GF-D8 (cell line): ENCODE measurements at places on chromosomes 12 and 14.

DNA sequence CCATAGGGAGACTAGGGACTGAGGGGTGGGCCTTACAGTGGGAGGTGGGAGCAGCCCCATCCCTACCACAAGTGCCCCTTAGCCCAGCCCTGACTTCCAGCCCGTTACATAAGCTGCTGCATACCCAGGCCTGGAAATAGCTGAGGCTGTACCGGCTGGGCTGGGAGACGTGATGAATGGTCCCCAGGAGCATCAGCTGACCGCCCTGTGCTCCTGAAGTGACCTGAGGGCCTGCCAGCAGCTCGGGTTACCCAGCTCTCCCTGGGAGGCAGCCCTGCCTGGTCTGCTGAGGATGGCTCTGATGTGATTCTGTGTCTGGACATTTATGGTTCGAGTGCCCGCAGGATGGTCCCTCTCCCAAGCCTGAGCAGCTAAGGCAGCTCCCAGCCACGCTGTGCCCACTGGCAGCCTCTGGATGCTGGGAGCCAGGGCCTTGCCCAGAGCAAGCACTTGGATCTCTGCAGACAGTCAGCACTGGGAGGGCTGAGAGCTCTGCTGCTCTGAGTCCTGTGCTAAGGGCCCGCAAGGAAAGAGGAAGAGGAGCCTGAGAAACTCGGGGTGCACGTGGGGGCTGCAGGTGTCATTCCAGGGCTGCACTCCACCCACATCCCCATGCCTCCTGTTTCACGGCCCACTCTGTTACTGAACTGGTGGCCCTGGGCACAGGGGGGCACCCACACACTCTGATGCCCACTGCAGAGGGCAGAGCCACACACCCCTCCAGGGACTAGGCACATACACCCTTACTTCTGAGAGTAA, 20.5 kb downstream of the TAMALIN start:
- DNase-seq = no peak

DNA sequence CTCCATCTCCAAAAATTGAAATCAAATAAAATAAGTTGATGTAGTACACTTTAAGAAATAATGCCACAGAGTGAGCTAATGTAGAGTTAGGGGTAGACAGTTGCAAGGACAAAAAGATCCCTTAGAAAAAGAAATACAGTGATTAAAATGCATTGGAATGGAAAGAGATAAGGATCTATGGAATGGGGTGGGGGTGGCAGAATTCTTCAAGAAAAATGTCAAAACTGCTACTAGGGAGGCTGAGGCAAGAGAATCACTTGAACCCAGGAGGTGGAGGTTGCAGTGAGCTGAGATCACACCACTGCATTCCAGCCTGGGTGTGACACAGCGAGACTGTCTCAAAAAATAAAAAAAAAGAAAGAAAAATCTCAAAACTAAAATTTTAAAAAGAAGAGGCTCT, 6.5 kb downstream of the OLR1 start:
- no peak for DNase-seq

DNA sequence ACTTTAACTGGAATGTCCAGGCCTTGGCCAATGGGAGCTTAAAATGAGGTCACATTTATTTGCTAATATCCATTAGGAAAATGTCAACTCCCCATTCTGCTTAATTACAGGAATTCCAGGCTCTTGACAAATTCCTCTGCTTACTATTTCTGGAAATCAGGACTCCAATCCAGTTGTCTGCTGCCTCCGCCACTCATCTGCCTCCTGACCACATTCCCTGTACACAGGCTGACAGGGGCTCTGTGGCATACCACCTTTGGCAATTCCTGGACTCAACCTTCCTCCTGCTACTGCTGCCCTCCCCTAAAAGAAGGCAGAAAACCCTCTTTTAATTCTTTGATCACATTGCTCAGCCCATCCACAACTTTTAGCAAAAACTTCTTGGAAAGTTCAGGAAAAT, 37.9 kb downstream of the KICS2 start:
- DNase-seq = no peak

DNA sequence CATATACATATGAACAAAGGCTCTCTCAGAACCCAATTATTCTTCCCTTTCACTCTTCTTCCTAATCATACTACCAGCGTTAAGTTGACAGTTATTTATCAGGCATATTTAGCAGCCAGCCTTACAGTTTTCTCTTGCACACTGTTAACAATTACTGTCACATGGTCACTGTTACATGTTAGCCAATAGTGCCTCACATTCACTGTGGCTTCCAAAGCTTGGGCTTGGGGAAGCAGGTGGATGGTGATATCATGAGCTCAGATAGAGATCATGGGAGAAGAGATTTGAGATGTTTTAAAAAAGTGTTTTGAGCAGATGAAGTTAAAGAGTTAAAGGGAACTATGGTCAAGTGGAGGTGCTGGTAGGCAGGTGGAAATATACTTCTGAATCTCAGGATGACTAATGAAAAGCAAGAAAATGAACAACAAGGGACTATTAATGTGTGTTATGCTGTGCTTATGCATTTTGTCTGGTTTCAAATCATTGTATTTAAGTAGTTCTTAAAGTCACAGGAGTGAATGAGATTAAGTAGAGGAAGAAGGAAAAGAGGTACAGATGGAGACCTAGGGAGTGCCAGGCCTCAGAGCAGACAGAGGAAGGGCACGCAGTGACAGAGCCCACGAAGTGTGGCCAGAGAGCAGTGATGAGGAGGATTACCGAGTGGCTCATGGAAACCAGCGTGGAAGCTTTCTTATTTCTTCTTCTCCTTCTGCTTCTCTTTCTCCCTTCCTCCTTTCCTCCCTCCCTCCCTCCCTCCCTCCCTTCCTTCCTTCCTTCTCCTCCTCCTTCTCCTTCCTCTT, 39.6 kb downstream of the BICD1 start:
- no peak for DNase-seq

GRCh38 chr12:126663304-126664094, 1598.3 kb downstream of the AACS start:
- DNase-seq = no peak

DNA sequence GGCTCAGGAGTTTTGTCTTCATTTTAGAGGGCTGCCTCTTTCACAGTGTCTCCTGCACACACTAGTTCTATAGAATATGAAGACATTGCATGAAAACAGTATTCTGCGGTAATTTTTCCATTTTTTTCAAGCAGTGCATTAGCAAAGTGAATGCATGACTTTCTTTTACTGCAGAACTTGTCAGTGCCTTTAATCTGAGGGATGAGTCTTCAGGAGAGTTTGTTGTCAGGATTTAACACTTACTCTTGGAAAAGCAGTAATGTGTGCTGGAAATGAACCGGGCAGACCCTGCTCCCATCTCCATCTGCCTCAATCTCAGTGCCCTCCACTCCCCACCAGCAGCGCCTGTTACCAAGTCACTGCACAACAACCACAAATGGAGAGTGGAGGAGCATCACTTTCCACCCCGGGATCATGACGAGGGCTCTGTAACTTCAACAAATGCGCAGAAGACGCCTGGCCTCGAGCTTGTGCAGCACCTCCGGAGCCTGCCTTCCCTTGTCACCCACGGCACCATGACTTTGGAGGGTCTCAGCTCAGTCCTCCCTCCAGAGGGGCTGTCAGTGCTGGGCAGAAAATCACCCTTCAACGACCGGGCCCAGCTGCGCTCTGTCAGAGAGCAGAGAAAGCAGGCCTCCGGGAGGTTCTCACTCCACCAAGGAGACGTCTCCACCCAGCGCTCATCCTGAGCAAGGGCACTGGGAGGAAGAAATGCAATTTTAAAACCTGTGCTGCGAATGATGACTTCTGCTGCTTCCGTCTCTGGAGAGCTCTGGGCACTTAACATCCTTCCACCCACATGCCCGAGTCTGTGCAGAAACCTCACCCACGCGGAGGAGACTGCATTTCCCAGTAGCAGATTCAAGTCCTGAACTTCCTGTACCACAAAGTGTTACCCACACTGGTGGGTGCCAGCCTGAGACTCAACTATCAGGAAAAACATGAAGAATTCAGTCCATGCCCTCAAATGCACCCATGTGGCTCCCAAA, 255.7 kb downstream of the ADGRD1 start:
- no peak for DNase-seq

- DNase-seq = no peak
Observed at GRCh38 chr14:32473464-32473855, 144.4 kb downstream of the AKAP6 start.

DNA sequence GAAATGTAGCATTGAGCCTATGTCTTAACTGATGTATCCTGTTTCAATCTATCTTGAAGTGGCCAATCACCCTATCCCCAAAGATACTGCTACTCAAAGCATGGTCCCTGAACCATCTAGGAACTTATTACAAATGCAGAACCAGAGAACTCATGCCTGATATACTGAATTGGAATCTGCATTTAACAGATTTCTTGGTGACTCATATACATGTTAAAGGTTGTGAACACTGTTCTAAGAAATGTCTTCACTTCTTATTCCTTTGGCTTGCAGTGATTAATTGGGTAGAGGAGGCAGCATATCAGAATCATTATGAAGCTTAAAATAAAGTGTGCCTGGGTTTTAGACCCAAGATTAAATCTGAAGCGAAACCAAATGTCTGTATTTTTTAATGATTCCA, 795.6 kb downstream of the DIO2 start:
- no peak for DNase-seq

GRCh38 chr12:125032466-125033152, 32.6 kb upstream of the AACS start:
- no peak for DNase-seq

- no peak for DNase-seq
Observed at GRCh38 chr14:66330916-66331315, 155.3 kb upstream of the CCDC196 start.

GRCh38 chr14:76034566-76034965, 49.0 kb downstream of the IFT43 start:
- DNase-seq = no peak
